ENCODE measurements at places on chromosomes 4 and X.

DNA sequence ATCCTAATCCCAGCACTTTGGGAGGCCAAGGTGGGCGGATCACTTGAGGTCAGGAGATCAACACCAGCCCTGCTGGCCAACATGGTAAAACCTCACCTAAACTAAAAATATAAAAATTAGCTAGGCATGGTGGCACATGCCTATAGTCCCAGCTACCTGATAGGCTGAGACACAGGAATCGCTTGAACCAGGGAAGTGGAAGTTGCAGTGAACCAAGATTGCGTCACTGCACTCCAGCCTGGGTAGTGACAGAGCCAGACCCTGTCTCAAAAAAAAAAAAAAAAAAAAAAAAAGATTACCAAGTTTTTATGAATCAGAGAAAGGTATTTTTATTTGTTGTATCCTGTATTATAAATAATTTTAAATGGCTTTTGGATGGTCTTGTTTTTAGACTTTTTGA is 15.1 kb downstream of the TRAPPC11 start:
- DNase-seq = no peak

DNA sequence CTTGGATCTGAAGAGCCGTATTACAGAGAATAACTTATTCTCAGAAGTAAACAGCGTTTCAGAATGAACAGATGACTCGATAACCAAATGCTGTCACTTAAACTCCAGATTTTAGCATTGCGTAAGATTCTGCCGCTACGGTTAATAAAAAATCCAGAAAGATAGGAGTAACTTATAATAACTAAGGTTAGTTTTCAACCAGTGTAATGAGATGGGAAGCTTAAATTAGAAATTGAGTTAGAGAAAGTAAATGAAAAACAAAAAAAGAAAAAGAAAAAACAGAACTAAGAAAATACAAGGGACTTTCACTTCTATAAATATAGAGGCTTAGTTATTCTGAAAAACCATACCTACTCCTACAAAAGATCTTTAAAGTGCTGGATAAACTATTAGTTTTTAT is 13.1 kb upstream of the PARM1 start:
- no peak for DNase-seq

DNA sequence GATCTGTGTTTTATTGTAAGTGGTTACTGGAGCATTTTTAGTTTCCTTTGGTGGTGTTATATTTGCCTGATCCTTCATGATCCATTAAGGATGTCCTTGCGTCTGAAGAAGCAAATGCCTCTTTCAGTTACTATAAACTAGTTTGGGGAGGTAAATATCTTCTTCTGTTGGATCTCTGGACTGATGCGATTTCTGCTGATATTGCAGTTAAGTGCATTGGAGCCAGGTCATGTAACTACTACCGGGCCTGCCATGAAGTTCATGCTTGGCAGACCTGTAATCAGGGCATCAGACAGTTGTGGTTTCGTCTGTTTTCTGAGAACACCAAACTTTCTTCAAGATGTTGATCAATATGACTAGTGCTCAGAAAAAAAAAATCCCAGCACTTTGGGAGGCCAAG is 22.9 kb downstream of the ZNF718 start:
- DNase-seq = no peak

DNA sequence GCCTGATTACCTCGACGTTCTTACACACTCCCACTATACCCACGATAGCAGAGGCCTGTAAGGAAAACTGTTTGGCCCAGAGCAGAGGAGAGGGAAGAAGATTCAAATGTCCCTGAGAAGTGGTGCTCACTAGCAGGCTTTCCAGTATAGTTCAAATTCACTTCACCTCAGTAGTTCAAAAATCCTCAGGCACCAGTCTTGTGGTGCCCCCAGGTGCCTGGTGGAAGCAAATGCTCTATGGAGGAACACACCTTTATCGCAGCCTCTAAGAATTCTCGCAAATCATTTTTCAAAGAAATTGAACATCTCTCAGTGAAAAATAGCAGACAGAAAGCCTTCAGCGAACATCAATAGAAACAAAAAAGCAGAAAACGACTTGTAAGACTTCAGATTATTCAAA is 12.2 kb upstream of the MTMR1 start:
- peak; percentile 28 for DNase-seq

DNA sequence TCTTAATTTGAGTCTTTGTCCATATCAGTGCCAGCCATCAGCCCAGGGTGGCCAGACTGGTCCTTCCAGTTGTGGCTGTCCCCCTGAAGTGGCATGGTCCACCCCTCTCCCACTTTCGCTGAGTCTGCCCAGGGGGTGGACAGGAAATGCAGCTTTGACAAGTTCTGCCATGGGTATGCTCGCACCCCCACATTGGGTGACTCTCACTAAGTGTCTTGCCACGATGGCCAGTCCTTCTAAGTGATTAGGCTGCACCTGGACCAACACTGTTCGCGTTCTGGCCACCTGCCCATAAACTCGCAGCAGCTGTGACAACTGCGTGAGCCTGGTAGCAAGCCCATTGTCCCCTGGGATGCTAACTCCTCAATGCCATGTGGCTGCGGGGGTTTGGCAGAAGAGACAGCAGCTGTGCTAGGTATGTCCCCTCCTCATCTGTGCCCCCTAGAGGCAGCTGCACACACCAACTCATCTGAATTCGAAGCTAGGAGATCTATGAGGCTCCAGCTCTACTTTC is 10.0 kb upstream of the LNX1 start:
- peak; percentile 8 for DNase-seq

DNA sequence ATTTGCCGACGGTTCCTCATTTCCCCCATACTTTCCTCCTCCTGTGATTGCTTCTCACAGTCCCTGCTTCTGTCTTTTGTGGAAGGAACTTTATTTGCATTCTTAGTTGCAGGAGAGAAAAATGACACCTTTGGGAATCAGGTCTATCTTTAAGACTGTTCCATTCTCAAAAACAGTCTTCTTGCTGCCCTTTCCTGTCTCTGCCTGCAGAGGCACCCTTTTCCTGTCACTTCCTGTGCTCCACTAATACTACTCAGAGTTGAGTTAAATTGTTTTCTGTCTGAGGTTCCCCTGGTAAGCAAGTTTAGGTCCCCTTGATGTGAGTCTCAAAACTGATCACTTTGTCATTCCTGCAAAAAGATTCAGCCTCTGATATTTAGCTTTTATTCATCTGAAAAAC is 208.8 kb upstream of the CLNK start:
- DNase-seq = no peak

- peak; percentile 43 for DNase-seq
These were observed 109.0 kb upstream of the DDIT4L start for GRCh38 chr4:100299046-100299840.

DNA sequence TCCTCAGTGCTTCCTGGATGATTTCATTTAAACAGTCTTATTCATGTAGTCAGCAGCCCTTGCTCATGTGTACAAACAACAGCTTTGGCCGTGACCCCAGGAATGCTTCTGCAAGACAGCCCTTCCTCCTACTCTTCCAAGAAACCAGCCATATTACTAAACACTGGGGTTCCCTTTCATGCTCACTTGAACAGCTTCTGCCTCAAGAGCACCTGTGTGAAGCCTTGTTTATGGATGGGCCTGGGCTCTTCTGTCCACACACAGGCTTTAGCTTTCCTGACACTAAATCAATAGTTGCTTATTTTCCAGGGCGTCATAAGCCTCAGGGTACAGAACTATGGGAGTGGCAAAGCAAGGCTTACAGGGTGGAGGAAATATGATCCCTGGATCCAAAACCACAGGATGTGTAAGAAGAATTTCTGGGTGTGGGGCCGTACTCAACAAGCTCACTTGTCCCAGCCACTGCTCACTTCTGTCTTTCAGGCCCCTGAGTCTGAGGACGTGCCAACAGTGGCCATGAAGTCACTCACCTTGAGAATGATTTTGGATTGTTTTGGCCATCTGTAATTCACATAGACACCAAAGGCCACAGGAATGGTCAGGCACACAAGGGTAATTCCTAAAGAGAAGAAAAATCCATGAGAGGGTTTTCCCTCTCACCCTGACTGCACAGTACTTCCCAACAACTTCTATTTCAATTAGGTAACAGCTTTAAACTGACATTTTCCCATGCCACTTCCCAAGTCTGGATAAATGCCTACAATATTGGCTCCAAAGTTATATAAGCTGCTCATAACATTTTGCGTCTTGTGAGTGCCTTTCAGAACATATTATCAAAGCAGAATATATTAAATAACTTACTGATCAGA is 17.7 kb downstream of the SLC10A6 start:
- peak; percentile 39 for DNase-seq

DNA sequence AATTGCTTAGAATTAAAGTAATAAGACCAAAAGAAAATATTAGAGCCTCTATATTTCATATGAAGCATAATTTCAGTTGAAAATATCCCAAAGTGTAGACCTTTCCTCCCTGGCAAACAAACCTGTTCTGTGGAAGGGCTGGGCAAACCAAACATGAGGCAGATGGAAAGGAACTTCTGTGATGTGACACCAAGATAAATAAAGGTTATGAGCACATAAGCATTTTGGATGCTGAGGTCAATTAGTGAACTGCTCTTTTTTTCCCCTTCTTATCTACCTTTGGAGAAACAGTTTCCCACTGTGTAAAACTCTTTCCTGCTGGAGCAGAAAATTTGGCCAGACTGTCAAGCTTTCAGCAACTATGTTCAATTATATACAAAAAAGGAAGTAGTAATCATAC is 109.6 kb upstream of the STIM2 start:
- DNase-seq = no peak

GRCh38 chr4:138341739-138342415 is 99.7 kb upstream of the SLC7A11 start:
- DNase-seq = no peak
